ENCODE measurements at places on chromosomes 4 and X. TPM values are rescaled to one million over a fixed set of nuclear protein-coding genes. Genes with fewer than 3 reads are reported as not detected.

Gene FRG2
- total RNA-seq = not detected

Gene DRP2
- total RNA-seq = 0.13 TPM

Gene NAA11
- not detected for total RNA-seq

Gene HSFX2
- 0.27 TPM for total RNA-seq

Gene REELD1
- not detected for total RNA-seq

All from A549 treated with Mapracorat at 1 μM for 4 hours (cell line).